ENCODE measurements at places on chromosomes 11 and 22.

GRCh38 chr11:121497176-121497998, 44.6 kb upstream of the SORL1-AS1 start:
- DNase-seq, result no peak

DNA sequence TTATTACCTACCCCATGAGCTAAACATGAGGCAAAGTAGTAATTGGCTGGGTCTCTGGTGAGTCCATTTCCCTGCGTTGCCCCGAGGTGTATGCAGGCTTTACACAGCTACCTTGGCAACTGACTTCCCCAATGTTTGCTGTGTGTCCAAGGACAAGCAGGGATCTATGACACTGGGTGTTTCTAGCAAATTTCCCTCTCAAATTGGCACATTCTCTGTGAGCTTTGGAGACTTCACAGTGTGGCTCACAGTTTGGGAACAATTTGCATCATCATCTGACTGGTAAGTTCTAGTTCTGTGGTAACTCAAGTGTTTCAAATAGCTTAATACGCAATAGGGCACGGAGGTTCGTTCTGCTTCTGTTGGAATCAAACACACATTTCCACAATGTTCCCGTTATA, 12.5 kb downstream of the NNMT start:
- no peak for DNase-seq

DNA sequence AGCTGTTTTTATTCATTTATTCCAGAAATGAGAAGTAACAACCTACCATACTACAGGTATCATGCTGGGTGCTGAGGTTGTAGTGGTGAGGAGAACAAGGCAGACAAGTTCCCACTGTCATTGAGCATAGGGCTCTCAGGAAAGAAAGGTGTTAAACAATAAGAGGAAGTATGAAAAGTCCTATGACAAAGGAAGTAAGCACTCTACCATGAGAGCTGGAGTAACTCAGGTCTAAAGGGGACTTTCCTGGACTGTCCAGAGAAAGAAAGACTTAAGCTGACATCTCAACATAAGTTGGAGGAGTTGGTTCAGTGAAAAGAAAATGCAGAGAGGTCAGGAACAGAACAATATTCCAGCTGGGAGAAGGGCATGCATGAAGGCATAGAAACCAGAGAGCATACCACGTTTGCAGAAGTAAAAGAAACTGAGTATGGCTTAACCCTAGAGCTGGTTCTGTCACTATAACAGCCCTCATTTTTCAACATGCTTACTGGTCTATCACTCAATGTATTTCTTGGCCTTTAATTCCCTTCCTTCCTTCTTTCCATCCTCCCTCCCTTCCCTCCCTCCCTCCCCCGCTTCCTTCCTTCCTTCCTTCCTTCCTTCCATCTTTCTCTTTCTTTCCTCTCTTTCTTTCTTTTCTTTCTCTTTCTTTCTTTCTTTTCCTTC, 137.8 kb upstream of the BDNF start:
- no peak for DNase-seq

DNA sequence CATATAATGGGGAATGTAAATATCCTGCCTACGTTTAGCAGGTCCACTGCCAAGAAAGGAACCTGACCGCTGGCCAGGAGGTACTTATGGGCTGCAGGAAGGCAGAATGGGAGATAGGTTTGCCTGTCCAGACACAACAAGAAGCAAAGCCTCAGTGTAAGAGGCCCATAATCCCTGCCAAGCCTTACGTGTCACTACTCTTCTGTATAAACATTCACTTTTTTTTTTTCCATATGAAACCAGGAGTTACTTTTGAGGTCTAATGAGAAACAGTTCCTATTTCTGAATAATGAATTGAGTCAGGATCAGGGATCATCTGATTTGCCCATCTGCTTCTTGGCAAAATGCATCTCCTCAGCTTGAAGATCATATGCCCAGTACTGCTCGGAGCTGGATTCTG, 230.2 kb downstream of the NTM start:
- DNase-seq, result no peak

DNA sequence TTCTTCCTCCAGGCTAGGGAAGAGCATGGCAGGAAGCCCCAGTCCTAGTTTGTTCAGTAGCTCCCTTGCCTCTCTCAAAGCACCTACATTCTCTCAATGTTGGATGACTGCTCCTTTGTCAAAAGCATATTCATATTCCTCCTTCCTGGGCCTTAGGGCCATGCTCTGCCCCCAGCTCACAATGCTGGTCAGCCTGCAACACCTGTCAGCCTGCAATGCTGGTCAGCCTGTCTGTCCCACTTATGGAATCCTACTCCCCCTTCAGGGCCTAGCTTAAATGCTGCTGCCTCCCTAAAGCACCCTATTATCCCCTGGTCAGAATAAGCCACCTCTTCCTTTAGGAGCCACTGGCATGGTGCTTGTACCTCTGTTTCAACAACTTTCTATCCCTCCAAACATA, 45.2 kb downstream of the SERGEF start:
- DNase-seq, result no peak

DNA sequence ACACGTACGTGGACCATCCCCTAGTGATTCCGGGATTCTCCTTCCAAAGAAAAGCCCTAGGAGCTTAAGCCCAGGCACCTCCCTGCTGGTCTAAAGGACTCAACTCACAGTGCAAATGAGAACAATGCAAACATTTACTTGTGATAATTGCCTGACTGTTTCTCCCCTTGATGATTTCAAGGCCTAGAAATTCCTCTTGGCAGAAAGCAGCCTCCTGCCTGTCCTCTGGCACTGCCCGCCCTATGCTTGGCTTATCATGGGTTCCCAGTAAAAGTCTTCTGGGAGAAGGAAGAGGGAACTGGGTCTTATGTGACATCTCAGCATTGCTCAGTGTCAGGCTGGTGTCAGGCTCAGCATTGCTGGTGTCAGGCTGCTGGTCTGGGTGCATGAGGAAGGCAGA, 351.8 kb downstream of the SHANK2 start:
- no peak for DNase-seq

All from activated T-cell treated with anti-CD3 and anti-CD28 coated beads, Interleukin-2, amount 50 U/mL, for 48 hours (primary cell).